ENCODE measurements at places on chromosomes 12 and 14.

DNA sequence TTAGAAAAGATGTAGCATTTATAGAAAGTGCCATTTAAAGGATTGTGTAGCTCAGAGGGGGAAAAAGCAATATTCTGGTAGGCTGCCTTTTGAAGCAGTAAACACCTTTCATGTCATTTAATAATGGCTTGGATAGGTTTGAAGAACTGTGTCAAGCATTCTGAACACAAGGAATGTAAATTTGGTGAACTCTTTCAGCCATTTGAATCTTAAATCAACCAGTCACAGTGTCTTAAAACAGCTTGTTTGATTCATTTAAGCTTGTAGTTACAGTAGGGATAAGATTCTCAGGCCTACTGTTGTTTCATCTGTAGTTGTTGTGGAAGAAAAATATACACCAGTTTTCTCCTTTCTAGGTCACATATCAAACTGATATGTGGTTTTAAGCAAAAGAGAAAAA, 299.4 kb upstream of the NOVA1 start:
- DNase-seq = no peak

GRCh38 chr12:94126067-94126466, 22.3 kb upstream of the PLXNC1 start:
- no peak for DNase-seq

- DNase-seq = no peak
Measured at GRCh38 chr14:34722723-34723545, 8.5 kb upstream of the CFL2 start.

DNA sequence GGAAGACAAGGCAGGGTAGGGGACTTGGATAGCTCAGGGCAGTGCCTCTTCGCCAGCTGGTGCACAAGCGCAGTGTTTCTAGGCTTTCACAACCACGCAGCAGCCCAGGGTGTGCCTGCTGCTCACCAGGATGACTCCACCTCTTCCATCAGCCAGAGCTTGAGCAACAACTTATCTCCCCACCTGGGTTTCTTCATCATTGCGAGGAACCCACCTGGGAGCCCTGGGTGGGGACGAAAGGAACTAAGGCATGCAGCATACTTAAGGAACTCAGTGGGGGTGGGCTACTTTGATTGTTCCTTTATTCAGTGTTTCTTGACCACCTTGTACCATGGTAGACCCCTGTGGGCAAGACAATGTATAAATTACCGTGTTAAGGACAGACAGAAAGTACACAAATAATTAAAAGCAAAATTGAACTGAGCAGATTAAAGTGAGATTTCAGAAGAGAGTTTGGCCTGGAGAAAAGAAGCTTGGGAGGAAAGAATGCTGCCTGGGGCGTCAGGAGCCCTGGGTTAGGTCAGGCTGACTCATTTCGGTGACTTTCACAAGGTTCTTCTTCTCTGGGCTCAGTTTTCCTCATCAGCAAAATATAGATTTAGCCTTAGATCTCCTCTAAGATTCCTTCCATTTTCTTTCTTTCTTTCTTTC, 22.9 kb downstream of the KRT18 start:
- DNase-seq = no peak

- DNase-seq = no peak
Measured at GRCh38 chr14:102853648-102854047, 68.8 kb upstream of the AMN start.

DNA sequence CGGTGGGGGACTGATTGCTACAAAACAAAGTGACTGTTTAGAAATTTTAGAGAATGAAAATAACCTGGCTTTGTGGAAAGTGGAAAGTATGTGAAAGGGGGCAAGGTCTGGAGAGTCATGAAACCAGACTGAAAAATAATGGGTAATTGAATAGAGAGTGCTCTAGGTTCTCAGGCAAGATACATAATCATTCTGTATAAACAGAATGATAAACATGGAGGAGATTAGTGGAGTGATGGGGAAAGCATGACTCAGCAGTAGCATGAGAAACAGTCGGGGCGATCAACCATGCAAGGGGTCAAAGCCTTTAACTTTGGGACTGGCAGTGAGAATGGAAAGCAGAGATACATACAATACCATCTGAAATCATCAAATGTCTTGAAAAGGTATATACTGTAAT, 332.5 kb downstream of the CCER1 start:
- DNase-seq = no peak

DNA sequence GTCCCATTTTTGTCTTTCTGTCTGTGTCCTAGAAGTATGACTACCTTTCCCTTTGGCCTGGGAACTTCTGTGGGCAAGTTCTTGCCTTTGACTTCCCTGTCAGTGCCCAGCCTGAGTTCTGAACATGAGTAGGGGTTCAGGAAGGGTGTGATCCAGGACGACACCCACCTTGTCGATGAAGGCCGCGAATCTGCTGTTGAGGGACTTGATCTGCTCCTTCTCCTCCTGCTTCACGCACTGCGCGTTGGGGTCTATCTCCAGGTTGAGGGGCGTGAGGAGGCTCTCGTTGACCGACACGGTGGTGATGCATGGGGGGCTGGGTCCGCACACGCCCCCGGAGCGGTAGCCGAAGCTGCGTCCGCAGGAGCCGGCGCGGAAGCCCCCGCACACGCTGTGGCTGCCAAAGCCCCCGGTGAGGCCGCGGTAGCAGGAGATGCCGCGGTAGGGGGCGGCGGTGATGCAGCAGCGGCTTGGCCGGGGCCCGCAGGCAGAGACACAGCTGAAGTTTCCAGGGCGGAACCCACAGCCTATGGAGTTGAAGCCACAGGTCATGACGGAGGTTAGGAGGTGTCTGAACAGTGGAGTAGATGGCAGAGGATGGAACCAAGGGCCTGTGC, at the start of gene KRT83:
Gene KRT83 (minus strand): TSS at position 615 of the 617 bp plus-strand sequence. CDS start 63 bp downstream, at position 552.
- no peak for DNase-seq

GRCh38 chr14:60807971-60808370, 73.4 kb downstream of the MNAT1 start:
- no peak for DNase-seq

DNA sequence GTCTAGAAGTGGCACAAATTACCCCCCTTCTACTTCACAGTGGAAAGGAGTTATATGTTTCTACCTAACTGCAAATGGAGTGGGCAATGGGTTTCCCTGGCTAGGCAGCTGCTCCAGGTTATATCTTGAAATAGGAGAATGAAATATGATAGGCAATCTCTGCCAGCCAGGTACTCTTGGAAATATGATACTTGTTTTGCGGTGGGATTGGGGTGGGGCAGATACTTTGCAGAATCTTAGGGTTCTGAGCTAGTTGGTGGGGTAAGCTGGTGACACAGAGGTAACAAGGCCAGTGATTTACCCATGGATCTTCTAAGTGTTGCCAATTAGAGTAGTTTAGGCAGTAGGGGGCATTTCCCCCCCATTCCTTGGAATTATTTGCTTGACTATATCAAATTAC, 140.1 kb downstream of the ATP23 start:
- no peak for DNase-seq

DNA sequence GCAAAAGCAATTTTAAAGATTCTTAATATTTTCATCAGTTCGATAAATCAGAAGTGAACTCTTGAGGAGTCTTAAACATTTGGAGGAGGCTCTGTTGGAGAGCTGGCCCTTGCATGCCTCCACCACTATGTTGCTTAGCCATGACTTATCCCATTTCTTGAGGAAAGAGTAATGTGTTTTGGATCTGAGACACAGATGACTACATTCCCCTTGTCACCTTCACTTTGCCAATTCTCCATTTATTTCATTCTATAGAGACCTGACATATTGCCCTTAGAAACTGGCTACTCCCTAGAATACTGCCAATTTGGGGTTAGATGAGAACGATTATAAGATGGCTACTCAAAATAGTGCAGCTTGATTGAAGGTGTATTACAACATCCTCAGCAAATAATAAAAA, 157.4 kb upstream of the TMEM260 start:
- no peak for DNase-seq

DNA sequence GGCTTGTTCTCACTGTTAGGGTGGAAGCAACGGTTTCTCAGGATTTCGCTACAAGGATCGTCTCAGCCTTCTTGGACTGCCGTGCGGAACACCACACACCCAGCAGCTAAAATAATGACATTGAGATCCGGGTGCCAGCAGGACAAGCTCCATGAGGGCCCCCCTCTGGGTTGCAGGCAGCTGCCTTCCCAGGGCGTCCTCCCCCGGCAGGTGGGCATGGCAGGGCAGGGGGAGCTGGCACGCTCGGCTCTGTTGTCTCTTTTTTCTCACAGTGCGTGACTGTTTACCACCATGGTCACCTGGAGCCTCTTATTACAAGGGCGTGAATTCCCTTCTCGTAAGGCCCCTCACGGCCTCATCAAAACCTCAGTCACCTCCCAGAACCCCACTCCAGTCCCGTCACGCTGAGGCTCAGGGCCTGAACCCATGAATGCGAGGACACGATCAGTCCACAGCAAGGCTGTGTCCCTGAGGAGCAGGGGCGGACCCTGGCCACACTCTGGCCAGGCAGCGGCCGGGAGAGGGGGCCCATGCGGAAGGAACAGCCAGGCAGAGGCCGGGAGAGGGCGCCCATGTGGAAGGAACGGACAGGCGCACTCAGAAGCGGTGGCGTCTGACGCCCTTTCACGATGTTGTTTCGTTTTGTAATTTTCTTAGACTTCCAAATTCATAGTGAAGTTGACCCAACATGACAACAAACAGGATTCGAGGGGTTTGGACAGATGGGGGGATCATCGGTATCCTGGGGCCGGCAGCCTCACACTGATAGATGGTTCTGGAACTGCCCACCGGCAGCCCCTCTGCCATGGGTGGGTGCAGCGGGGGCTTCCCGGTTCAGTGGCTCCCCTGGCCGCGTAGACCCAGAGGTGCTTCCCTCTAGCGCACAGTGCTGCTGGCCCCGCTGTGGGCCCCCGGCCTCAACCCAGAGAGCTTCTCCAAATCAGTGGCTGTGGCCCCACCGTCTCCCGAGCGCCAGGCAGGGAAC, 10.0 kb downstream of the LRCOL1 start:
- DNase-seq = no peak

- DNase-seq = no peak
Measured at GRCh38 chr14:24378981-24379906, 11.3 kb downstream of the NFATC4 start.

GRCh38 chr14:23663127-23663526, 27.0 kb downstream of the DHRS2 start:
- DNase-seq = no peak

GRCh38 chr12:92468358-92469020, 234.3 kb upstream of the PLEKHG7 start:
- no peak for DNase-seq

- no peak for DNase-seq
Measured at GRCh38 chr14:93017301-93017797, 94.4 kb downstream of the CHGA start.

GRCh38 chr14:53193193-53193592, 40.1 kb upstream of the DDHD1 start:
- DNase-seq = no peak

- no peak for DNase-seq
Measured at GRCh38 chr14:56807386-56808109, 2.7 kb downstream of the OTX2 start.

Measured in stimulated activated CD8-positive, alpha-beta memory T cell treated with anti-CD3 and anti-CD28 coated beads, Interleukin-15, amount 100 ng/mL, for 48 hours (primary cell).